Mammary epithelial cell (primary cell): ENCODE measurements at places on chromosomes 2 and 18. TPM values are rescaled to one million over a fixed set of nuclear protein-coding genes. Genes with fewer than 3 reads are reported as not detected.
A peak's percentile ranks its signal among the peaks of the same experiment; 100 is the strongest.

GRCh38 chr2:122019724-122020123, 264.3 kb downstream of the TSN start:
- no peak for DNase-seq

GRCh38 chr18:13183790-13184189, 34.8 kb upstream of the LDLRAD4 start:
- DNase-seq, result no peak

- no peak for DNase-seq
These were observed 254.1 kb downstream of the IKZF2 start for GRCh38 chr2:212897296-212897695.

GRCh38 chr2:239803766-239804115, 221.4 kb downstream of the NDUFA10 start:
- no peak for DNase-seq

The SAG gene
- total RNA-seq, result not detected in 2 replicates

- no peak for DNase-seq
These were observed 61.3 kb downstream of the MTHFD2 start for GRCh38 chr2:74259733-74260132.

The SERPINB5 gene
- total RNA-seq, result 428 TPM

DNA sequence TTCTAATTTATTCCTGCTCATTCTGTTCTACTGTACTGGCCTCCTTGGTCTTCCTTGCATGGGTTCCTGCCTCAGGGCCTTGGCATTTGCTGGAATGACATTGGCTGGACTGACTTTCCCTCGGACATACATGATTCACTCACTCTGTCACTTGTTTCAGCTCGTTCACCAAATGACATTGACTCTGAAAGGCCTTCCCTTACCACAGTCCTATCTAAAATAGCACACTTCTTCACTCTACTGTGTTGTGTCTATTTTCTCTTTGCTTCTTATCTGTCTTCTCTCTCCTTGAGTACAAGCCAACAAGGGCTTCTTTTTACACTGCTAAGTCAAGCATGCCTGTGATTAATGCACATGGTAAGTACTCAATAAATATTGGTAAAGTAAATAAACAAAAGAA, 65.6 kb downstream of the SCG2 start:
- DNase-seq, result no peak

The HOXD1 gene
- total RNA-seq, result not detected in 2 replicates

The CYP27C1 gene
- 0.67 TPM for total RNA-seq

DNA sequence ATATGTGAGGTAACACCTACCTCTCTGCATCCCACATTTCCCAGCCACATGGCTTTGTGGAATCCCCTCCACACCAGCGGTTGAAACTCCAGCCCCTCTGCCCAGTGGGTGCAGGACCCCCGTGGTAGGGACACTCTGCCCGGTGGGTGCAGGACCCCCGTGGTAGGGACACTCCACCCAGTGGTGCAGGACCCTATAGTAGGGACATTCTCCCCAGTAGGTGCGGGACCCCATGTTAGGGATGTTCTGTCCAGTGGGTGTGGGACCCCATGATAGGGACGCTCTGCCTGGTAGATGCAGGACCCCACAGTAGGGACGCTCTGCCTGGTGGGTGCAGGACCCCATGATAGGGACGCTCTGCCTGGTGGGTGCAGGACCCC, 11.5 kb downstream of the COPS9 start:
- DNase-seq, result no peak

The SP9 gene
- under 0.01 TPM for total RNA-seq

The METTL4 gene
- total RNA-seq, result 14.5 and 18.3 TPM in 2 replicates

The SCN2A gene
- 1.5 and 2.8 TPM in 2 replicates for total RNA-seq

DNA sequence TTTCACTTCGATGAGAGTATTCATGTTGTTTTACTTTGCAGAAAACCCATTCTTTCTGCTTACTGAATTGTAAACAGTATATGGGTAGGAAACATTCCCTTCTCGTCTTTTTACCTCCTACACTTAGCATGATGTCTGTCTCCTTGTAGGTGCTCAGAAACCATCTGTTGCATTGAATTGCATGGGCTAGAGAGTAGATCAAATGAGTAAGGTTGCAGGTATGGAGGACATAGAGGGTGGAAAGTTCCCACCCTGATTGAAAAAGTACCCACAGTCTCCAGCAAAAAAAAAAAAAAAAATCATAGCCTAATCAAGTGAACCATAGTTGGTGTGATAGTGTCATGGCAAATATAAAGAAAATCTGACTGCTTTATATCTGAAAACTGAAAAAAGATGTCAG, 1.7 kb downstream of the CYTIP start:
- DNase-seq, result no peak

DNA sequence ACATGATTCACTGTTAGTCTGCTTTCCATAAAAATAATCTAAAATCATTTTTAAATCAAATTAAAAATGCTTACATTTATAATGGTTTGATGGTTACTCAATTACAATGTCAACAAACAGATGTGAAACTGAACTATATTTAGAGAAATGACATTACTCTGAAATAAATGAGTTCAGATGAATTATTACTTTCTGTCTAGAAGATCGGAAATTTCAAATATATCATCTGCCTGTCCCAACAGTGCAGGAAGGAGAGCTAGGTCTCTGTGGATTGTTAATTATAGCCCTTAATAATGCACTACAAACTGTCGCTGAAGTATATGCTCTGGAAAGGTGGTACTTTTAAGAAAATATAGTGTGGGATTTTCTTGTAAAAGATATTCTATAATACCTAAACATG, 109.8 kb downstream of the DSEL start:
- DNase-seq, result no peak

GRCh38 chr2:157840568-157841156, 35.5 kb downstream of the ACVR1 start:
- DNase-seq, result no peak

- DNase-seq, result no peak
These were observed 696.7 kb upstream of the SOX11 start for GRCh38 chr2:4995466-4995865.

DNA sequence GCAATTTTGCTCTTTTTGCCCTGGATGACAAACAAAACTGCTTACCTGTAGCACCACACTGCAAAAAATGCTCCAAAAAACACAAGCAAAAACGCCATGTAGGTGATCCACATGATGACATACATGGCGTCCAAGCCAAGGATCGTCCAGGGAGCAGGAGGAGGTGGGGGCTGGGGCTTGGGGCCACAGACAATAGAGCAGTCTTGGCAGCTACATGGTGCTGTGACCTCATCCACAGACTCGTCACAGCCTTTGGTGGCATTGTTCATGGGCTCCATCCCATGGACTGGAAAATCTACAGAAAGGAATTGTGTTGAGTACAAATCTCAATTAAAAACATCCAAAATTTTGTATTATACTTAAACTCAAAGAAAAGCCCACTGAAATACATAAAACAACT, 26.1 kb downstream of the NPC1 start:
- no peak for DNase-seq

The MAL gene
- not detected for total RNA-seq

DNA sequence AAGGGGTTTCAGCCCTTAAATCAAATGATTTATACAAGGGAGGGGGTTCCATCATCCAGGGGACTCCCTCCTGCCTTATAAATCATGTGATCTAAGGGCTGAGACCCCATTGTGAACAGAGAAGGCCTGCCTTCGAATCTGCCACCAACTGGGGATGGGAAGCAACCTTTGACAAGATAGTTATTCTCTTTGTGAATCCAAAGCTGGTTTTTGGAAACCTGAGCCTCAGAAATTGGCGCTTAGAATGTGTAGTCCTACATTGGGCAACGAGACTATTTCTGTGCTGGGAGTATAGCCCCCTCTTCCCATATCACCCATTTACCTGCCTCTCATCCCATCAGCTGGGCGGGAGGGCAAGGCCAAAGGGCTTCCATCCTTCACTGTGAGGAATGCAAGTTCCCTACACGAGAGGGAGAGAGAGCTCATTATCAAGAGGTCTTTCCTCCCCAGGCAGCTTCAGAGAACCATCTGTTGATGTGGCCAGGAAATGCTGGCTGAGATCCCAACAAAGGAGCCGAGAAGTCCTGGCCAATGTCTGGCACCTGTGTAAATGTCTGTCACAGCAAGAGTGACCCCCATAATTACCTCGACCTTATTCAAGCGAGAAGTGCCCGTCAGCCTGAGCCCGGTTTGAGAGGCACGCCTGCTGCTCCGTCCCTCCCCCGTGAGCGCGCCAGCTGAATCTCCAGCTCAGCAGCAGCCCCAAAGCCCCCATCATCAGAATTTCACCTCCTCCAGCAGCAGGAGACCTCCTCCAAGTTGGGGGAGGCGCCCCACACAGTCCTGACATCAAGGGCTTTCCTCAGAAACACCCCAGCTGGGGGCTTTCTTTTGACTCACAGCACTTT, 48.4 kb upstream of the APCDD1 start:
- no peak for DNase-seq

- peak; percentile 39 for DNase-seq
These were observed 82.6 kb upstream of the TANK start for GRCh38 chr2:161077367-161078210.

GRCh38 chr18:30652387-30652786, 390.2 kb downstream of the DSC3 start:
- DNase-seq, result no peak

DNA sequence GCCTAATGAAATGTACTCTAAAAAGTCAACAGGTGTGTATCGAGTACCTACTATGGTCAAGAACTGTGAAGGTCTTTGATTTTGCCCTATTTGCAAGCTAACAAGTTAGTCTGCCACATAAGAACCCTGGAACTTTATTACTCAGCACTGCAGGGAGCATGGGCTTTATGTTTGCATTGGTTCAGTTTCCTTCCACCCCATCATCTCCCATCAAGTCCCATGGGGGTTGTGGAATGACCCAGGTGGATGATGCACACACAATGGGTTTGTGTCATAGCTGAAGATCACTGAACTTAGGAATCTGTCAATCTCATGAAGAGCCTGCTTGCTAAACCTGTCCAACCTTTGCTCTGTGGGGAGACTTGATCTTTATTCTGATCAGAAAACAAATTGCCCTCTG, 265.5 kb downstream of the RPRM start:
- no peak for DNase-seq

DNA sequence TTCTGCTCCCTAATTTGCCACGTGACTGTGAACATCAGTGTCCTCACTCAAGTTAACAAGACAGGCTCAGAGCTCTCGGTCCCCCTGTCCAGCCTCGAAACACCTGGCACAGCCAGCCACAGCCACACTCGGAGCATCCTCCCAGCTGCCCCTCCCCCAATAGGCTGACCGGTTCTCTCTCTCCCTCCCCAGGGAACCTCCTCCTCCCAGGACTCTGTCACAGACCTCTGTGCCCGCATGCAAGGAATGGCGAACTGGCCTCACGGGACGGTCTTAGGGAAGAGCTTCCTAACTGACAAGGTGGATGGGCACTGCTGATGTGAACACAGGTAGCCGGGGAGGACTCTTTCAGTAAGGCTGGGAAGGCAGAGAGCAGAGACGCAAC, 18.8 kb downstream of the CYP26B1 start:
- no peak for DNase-seq

GRCh38 chr2:24644032-24644431, 149.2 kb downstream of the PTRHD1 start:
- DNase-seq, result no peak

GRCh38 chr2:176978921-176979320, 233.7 kb upstream of the HNRNPA3 start:
- DNase-seq, result no peak

The TUBB8B gene
- total RNA-seq, result not detected

DNA sequence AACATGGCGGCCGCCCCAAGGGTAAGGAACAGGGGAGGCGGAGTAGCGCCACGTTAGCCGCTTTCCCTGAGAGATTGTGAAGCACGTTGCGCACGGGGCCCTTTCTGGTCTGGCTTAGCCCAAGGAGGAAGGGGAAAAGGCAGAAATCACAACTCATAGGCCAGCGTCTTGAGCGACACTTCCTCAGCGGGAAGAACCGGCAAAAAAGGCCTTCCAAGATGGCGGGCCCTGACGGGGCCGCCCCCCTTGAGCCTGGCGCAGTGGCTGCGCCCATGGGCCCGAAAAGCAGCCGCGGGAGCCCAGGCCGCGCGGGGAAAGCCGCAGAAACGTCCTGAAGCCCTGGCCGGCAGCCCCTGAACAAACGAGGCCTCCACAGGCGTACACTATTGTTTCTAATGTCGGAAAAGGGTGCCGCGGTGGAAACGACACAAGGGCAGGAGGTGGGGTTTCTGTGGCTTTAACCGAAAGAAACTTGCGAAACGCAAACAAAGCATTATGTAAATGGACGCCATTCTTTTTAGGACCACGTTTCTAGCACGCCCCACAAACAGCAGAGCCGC, 919 bp upstream of the PCBP1 start:
- DNase-seq, result peak; percentile 85

The SERPINB10 gene
- not detected for total RNA-seq

DNA sequence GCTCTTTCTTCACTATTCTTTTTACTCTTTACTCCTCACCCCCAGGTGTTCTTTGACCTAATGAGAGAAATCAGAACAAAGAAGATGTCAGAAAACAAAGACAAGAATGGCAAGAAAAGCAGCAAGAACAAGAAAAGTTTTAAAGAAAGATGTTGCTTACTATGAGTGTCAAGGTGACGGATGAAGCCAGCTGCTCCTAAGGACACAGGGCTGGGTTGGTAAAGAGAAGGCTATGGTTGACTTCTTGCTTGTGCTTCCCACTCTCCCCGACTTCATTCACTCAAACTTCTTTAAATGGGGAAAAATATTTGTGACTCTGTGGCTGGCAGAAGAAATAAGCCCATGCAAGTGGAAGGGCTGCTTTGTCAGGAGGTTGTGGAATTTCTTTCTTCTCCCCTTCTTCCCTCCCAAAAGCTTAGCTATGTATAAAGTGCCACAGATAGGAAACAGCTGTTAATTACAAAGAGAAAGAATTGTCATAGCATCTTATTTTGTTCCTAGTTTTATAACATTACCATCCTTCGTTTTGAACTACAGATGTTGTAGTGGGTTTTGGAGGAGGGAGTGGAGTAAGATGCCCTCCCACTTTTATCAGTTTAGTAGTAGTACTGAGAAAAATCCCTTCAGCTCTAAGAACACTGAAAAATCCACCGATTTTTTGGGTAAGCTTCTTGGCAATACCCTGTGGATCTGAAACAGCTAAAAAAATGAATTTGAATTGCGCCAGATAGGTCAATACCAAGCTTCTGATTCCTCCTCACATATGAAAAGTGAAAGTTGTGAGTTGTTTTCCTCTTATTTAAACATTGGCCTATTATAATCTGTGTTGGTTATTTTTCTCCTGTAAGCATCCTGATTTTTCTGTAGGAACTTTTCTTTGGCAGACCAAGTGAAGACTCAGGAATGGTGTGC, 40.7 kb downstream of the RALB start:
- no peak for DNase-seq

- no peak for DNase-seq
These were observed 405.3 kb downstream of the STK39 start for GRCh38 chr2:167842047-167842446.

- DNase-seq, result no peak
These were observed 27.5 kb downstream of the BIN1 start for GRCh38 chr2:127079358-127079920.

DNA sequence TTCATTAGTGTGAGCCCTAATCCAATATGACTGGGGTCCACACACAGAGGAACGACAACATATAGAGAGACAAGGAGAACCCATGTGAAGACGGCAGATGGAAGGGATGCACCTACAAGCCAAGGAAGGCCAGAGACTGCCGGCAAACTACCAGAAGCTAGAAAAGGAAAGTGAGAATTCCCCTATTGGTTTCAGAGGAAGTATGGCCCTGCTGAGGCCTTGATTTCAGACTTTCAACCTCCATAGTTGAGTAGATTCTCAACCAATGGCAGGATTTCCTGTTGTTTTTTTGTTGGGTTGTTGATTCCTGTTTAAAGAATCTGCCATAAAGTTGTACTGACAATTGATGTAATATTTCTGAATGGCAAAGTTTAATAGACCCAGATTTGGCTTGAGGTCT, 241.5 kb downstream of the SATB2 start:
- no peak for DNase-seq

The HTR2B gene
- total RNA-seq, result not detected in 2 replicates
